ENCODE measurements at places on chromosomes 1 and 21.

DNA sequence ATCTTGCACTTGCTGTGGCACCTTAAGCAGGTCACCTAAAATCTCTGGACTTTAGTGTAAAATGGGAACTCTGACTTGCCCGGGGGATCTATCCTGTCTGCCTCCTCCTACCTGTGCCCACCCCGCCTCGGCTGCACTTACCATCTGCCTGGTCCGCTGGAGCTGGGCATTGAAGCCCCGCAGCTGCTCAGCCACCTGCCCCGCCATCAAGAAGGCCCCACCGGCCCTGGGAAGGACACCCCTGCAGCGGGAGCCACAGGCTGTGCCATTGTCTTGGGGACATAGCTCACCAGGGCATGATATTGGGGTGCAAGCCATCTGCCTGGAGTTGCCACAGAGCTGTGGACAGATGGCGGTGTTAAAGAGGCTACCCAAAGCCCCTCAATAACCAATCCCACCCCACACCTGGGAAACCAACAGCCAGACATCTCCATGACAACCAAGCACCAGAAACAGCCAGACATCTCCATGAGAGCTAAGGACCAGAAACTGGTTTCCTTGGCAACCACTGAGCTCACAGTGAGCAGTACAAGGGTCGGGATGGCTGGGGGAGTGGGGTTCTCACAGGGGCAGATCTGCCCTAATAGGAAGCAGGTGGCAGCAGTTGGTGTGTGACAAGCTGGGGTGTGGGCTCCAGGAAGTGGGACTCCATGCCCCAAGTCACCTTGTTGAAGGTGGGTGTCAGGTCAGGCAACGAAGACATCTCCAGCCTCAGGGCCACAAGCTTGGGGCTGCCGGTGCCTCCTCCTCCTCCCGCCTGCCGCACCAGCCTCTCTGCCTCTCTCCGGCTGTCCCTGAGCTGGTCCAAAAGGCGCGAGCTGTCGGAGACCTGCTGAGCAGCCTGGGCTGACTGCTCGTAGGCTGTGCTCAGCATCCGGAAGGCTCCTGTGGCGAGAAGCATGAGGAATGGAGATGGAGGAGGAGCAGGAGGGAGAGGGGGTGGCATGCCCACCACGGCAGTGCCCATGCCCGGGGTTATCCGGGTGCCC is 29.1 kb downstream of the LAMB3 start:
- no peak for DNase-seq

DNA sequence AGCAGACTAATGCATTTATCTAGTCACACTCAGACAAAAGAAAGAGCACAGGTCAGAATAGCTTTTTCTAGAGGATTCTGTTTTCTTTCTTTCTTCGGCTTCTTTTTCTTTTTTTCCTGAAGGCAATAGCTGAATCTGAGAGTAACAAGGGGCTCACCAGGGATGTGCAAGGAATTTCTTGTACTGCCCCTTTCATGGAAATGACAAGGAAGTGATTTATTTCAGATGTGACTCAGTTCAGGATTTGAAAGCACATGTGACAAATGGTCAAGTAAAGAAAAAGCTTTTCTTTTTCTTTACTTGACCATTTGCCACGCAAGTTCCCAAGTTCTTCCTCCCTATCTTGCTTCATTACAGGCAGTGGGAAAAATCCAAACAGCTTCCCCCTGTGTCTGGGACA is 202.0 kb downstream of the GABPA start:
- no peak for DNase-seq

DNA sequence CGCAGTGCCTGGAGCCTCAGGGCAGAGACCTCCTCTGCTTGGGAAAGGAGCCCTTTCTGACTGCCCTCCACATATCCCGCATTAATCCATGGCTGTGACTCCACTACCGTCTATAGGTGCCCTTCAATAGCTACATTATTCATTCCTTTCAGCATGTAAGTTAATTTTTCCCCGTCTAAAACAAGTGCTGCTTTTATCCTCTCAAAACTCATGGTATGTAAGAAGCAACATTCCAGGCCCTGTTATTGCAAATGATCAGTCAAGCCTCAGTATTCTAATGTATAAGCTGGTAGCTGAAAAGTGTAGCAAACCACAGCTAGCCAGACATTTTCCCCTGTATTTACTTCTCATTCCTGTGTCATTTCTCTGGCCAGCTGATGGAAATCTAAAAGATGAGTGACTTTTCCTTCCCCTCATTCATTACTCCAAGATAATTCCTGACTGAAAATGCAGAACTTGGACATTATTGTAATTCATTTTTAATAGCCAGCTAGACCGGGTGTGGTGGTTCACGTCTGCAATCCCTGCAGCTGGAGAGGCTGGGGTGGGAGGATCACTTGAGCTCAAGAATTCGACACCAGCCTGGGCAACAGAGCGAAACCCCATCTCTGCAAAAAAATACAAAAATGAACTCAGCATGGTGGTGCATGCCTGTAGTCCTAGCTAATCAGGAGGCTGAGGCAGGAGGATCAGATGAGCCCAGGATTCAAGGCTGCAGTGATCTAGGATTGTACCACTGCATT is 88.5 kb upstream of the SOD1 start:
- DNase-seq, result no peak

GRCh38 chr1:97451046-97451826 is 469.6 kb downstream of the DPYD start:
- no peak for DNase-seq

DNA sequence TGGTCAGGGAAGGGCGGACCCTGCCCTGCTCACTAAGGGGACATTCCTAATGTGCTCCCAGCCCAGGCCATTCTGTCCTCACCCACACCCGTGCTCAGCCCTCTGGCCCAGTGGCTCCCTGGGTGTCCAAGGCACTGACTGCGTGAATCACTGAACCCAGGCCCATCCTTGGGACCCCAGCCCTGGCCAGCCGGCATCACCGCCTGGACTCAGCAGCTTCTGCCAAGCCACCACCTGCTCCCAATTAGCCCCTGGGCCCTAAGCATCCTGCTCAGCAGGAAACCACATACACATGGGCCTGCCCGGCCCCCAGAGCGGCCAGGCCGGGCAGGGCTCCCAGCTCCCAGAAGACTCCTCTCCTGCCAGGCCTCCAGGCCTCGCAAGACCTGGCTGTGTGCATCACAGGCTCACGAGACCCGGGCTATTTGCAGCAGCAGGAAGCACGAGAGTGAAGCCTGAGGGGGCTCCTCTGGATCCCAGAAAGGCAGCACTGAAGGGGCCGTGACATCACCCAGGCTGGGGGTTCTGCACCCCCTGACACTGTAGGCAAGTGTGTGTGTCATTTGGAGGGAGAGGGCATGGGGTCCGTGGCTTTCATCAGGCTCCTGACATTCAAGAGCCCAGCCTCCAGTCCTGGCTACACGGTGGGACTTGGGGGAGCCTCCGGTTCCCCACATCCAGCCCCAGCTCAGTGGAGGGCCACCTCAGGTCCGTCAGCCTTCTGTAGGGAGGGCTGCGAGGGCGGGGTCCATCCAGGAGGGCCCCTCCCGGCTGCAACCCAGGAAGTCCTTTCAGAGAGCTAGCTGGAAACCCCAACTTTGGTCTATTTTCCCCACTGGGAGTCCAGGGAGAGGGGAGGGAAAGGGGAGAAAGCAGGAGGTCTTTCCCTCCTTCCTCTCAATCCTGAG is 1.6 kb downstream of the MFAP2 start:
- no peak for DNase-seq

DNA sequence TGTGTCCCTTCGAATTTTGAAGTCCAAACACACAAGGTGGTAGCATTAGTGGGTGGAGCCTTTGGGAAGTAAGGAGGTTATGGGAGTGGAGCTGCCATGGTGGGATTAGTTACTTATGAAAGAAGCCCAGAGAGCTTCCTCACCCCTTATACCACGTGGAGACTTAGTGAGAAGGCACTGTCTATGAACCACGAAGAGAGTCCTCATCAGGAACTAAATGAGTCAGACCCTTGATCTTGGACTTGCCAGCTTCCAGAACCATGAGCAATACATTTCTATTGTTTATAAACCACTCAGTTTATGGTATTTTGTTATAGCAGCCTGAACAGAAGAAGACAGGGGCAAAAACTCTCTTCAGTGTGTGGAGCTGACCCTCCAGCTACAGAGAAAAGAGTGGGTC is 259.3 kb upstream of the AJAP1 start:
- DNase-seq, result no peak

GRCh38 chr1:31239653-31240241 is at the start of gene NKAIN1:
Gene NKAIN1, minus strand, starts transcription at chr1:31239887. Its CDS starts 340 bp downstream, at chr1:31239547.
- DNase-seq, result no peak

GRCh38 chr21:33492571-33492970 is 1.1 kb upstream of the DNAJC28 start:
- no peak for DNase-seq

DNA sequence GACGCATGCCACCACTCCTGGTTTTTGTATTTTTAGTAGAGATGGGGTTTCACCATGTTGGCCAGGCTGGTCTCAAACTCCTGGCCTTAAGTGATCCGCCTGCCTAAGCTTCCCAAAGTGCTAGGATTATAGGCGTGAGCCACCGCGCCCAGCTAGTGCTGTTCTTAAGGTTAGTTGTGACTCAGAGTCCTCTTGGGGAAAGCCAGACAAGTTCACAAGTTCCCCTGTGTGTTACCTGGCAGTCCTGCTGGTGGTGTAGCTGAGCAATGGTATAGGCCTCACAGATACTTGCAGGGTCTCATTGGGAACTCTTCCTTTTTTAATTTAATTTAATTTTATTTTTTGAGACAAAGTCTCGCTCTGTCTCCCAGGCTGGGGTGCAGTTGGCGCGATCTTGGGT is 10.6 kb downstream of the CFAP126 start:
- no peak for DNase-seq

DNA sequence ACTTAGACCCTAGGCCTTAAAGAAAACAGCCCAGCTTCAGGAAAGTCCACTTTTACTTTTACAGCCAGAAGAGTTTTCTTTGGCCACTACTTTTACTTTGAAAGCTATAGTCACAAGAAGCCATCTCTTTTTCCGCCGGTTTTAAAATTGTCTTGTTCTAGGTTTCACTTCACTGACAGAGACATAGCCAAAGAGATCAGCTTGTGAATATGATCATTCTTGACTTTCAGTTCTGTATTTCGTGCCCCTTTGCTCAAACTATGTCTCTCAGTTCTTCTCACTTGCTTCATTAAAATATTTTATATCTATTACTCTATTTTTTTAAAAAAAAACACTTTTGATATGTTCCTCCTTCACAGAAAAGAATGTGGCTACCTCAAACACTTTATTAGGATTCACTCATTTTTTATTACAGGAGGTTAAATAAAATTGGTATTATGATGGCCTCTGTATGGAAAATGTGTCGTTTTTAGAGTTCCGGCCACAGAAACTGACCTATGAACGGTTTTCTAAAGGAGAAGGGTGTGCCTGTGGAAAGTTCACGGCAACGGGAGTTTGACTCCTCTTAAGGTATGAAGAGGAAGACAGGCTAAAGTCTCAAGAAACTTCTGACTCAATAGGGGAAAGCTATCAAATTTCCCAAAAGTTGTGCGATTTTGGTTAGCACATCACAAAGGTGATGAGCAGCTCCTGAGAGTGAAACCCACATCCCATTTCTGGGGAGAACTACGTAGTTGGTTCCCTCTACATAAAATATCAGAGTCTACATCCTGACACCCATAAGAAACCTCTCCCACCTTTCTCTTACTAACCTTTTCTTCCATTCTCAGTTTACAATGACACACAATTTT is 1.2 kb downstream of the MCOLN2 start:
- no peak for DNase-seq

DNA sequence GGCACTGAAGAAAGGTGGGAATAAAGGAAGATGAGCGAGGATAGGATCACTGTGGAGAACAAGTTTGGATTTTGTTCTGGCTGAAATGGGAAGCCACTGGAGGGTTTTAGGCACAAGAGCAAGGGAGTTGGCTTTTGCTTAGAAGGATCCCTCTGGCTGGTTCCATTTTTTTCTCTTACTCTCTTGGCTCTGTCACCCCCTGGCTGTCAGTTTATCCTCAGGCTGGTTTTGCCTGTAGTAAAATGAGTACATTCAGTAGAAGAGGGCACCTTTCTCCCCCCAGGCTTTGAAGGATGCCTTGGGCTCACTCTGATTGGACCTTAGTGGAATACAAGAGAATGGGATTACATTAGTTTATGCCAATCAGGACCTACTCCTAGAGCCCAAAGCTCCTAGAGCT is 17.1 kb downstream of the CACHD1 start:
- no peak for DNase-seq

DNA sequence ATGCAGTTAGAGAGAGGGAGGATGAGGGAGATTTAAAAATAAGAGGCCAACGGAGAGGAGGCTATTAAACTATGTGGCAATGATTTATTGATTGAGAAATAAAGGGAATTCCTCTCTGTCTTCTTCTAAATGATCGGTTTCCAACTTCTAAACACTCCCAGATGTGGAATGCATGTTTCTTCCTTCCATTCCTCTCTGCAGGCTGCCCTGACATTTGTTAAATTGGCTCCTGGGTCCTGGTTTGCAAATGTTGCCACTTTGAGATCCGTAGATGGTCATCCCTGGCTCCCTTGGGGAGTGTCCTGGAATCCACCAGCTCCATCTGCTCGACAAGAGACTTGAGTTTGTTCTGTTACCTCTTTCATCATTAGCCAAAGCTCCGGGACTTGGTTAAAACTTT is 10.3 kb upstream of the C1orf198 start:
- DNase-seq, result no peak

DNA sequence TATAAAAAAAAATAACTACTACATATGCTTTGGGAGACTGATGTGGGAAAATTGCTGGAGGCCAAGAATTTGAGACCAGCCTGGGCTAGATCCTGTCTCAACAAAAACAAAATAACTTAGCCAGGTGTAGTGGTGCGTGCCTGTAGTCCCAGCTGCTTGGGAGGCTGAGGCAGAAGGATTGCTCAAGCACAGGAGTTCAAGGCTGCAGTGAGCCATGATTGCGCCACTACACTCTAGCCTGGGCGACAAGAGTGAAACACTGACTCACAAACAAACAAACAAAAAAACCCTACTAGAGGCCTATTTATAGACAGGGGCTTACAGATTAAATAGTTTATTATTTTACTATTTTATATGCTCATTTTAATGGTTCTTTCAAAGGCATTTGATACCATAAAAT is 80.0 kb downstream of the LHX4 start:
- no peak for DNase-seq

DNA sequence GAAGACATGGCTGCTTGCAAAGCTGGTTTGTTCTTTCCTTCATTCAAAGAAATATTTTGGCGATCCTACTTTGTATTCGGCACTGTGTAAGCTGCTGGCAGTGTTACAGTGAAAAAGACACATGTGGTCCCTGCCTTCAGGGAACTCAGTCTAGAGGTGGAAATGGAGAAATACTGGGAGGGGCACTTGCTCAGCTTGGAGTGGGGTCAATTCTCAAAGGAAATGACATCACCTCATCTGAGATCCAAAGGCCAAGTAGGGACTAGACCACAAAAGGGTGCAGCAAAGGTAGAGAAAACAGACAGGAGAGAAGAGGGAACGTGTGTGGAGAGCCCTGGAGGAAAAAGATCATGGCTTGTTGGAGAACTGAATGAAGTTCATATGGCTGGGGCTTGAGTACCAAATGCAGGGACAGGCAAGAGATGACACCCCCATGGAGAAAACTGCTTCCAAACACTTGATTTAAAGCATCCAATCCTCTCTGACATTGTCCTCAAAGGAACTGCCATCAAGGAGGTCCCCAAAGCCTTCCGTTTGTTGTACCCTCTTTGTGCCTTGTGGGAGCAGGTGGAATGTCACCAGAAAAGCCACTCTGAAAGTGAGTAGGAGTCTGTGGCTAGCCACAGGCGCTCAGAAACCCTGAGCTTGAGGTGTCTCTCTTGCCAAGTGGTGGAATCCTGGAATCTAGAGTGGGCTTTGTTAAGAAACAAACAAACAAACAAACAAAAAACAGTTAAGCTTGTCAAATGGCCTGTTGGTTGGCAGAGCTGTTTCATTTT is 48.3 kb upstream of the TDRD10 start:
- DNase-seq, result no peak

- DNase-seq, result no peak
These were observed 61.0 kb upstream of the ADARB1 start for GRCh38 chr21:45013260-45013841.
